ENCODE measurements at places on chromosomes 11 and 22.

DNA sequence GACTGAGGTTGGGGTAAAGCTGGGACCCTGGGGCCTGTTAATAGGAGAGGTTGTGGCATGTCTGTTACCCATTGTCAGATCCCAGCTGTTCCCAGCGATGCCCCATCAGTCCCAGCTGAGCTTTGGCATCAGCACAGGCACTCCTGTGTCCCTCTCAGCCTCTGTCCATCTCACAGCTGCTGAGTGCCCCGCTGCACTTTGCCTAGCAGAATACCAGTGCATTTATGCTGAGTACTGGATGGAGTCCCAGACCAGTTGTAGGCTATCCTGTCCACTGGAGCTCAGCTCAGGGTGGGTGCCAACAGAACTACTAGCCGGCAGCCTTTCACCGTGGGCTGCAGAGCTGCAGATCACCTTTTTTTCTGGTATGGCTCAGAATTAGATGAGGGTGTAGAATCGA is 9.9 kb downstream of the FXYD6 start:
- no peak for DNase-seq

DNA sequence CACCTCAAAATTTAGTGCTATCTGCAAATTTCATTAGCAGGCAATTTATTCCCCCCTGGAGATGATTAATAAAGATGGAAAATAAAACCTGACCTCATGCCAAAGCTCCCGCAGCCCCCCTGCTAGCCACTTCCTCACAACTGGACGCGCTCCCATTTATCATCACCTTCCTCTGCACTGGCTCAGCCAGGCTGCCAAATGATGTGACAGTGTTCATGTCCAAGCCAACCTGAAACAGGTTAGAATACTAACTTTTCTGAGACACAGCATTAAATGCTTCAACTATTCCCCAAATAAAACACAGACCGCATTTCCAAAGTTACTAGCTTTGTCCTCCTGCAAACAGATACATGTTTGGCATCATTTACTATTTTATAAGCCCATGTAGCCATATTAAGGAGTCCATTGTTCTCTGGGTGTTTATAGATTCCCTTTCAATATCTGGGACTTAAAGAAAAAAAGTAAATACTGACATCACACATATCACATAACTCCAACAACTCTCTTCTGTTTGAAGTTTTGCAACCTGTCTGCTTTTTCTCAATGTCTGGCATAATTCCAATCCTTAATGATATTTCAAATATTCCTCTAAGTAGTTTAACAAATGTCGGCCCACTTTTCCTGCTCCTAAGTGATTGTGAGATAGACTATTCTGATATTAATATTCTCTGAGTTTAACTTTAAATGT is 829.7 kb upstream of the FAT3 start:
- no peak for DNase-seq

DNA sequence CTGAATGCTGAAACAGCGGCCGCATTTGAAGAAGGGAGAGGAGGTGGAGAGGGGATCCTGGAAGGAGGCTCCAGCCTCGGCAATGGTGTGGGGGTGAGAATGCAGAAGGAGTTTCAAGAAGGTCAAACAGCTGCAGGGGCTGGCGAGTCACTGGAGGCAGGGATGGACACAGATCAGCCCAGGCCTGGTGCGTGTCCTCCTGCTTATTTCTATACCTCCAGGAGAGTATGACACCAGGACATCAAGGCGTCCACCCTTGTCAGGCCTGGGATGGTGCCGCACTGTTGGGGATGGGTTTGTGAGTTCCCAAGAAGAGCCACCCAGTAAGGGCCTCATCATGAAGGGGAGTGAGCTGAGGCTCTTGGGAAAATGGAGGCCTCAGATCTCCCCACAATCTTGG is 23.1 kb downstream of the IGLL1 start:
- DNase-seq = no peak

- DNase-seq = no peak
Observed at GRCh38 chr11:42870480-42870879, 441.3 kb upstream of the API5 start.

DNA sequence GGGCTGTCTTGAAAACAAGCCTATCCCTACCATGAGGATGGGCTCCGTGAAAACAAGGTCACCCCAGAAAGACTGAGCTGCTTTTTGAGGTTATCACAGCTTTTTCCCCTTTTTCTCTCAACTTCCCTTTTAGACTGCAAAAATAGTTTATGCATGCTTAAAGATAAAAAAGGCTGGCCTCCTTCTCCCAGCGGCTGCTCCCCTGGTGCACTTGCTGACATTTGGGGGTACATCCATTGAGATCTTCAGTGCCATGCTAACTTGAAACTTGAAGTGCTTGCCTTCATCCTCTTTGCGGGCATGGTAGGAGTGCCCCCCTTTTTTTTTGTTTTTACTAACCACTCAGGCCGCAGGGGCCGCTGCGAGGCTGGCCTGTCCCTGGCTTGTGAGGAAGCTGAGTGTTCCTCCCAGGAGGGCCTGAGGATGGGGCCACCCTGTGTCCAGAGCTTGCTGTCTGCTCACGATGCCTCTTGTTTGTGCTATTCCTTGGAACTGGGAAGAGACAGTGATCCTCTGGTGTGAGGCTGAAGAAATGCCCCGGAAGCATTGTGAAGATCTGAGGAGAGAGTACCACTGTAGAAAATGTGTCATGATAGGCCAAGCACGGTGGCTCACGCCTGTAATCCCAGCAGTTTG is 2.2 kb downstream of the TANGO2 start:
- DNase-seq = no peak

GRCh38 chr11:131423688-131424087 is 53.3 kb downstream of the NTM start:
- no peak for DNase-seq

GRCh38 chr11:129853518-129854231 is 38.0 kb downstream of the TMEM45B start:
- no peak for DNase-seq

DNA sequence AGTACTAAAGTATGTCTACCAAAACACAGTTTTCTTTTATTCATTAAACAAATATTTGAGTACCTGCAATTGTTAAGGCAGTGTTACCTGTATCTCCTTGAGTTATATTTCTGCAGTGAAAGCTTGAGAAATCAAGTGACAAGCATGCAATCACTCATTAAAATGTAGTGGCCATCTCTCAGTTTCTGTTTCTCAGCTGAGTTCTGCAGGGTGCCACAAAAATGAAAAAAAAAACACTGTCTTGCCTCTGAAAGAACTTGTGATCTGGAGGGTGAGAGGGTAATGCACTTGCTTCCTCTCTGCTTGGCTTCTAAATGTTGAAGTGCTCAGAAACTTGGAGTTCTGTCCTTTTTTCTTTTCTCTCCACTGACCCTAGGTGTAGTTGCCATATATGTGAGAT is 6.8 kb downstream of the QSER1 start:
- DNase-seq = no peak

DNA sequence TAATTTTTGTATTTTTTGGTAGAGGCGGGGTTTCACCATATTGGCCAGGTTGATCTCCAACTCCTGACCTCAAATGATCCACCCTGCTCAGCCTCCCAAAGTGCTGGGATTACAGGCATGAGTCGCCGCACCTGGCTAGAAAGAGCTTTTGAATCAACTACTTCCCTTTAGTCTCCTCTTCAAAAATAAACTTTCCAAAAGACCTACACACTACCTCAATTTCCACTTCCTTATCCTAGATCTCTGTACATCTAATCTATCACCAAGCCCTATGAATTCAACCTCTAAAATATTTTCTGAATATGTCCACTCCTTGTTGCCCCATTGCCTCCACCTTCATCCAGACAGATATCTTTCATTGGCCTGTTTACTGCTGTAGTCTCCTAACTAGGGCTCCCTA is 13.1 kb upstream of the DDX6 start:
- no peak for DNase-seq

GRCh38 chr11:8806974-8807373 is 104.0 kb upstream of the AKIP1 start:
- DNase-seq = no peak

- DNase-seq = no peak
Observed at GRCh38 chr22:32219026-32219425, 14.2 kb upstream of the RFPL2 start.

GRCh38 chr22:29867260-29867659 is 15.7 kb upstream of the MTMR3 start:
- DNase-seq = no peak

DNA sequence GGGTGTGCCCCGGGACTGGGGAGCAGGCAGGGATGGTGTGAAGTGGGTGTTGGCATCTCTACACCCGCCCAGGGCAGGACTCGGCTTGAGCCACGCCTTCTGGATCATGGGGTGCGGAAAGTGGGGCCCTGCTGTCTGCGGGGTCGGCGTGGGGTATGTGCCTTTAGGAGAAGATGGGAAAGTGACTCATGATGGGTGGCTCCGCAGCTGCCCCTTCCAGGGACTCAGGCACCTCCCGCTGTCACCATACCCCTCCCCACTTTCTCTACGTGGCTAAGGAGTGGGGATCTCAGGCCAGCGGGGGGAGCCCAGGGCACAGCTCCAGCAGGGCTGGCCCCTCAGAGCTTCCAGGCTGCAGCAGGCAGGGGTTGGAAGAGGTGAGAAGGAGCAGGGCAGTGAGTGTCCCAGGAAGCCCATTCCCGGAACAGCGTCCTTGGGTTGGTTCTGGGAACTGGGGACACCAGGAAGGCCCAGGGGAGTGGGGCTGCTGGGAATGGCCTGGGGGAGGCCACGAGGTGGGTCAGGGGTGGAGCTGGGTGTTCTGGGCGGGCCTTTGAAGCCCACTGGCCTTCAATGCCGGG is 102.9 kb upstream of the FGF3 start:
- no peak for DNase-seq

DNA sequence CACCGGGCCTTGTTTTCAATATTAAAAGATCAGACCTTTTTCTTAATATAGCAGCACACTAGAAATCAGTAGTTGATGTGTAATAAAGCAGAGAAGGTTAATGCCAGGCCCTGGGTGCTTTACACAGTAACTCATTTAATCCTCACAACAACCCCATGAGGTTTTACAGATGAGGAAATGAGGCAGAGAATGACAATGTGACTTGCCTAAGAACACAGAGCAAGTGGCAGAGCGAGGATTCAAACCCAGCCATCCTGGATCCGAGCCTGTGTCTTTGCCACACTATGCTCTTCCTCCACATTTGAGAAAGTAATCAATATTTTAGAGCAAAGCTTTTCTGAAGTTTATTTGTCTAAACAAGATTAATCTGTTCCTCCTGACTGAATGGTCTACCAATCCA is 7.2 kb downstream of the JAML start:
- no peak for DNase-seq

DNA sequence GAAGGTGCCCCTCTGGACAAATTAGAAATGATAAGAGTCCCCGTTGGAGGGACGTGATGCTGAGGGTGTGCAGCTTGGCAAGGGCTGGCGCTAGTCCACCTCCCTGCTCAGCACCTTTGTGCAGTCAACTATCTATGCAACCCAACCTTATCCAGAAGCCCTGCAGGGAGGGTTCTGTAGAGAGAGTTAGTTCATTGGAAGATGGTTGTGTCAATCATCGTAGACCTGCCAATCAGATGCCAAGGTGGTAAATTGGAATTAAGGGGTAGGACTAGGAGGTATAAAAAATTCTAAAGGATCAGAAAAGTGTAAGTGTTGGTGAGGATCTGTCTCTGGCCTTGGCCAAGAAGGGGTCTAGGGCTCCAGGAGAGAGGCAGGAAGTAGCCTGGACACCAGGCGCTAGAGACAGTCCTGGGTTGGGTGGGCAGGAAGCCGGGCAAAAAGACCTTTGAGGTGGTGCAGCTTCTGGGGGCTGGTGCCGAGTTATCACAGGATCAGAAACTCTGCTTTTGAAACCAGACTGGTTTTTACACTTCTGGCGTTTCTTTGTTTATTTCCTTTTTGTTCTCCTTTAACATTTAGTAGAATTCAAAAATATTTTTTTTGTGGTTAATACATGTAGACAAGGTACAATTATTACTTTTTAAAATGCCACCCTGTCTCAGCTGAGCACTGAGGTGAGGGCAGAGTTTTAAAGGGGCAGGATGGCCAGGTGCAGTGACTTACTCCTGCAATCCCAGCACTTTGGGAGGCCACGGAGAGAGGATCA is 1.6 kb downstream of the C1QTNF6 start:
- DNase-seq = no peak

DNA sequence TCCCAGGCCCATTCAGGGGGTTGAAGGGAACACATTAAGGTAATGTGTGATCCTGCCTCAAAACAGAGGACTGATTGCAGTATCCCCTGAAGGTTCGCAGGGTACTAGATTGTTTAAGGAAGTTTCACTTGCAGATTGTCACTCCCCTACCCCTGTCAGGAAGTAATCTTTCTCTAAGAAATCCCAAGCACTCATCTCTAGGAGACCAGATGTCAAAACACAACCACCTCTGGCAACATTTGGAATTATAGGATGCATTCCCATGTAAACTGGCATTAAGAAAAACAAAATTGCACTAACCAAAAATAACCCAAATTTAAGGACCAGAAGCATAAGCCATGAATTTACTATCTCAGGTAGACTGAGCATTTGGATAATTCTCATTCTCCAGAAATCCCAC is 1.6 kb downstream of the MRPL17 start:
- no peak for DNase-seq

DNA sequence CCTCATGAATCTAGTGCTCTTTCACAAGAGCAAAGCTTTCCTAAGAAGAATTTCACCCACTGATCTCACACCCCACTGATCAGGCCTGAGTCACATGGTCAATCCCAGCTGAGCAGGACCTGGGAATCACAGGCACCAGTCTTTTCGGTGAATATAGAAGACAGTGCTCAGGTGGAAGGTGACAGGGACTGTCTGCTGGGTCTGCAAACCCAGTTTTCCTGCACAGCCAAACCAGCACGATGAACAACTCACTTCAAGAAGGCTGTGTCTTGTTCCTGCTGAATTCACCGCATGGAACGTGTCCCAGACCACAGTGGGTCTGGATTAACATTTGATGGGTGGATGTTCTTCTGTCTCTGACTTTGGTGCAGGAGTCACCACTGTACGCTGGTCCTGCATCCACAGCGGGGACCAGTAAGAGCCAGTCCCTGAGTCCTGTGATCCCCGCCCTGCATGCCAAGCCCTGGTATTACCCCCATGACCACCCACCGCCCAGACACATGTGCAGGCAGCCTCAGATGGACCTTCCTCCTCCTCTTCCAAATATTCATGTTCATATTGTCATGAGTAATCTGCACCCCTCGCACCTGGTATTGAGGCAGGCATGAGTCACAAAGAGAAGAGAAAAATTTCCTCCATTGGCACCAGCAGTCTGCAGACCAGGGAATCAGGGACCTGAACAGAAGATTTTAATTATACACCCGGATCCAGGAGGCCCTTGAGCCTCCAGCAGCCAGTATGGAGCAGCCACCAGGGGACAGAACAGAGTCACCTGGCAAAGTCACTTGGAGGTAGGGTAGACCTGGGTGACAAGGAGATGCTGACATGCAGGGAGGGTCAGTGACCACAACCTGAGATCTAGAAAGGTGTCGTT is 8.6 kb upstream of the IGLL5 start:
- no peak for DNase-seq

- no peak for DNase-seq
Observed at GRCh38 chr11:66708701-66709100, 20.3 kb downstream of the SPTBN2 start.

- no peak for DNase-seq
Observed at GRCh38 chr11:75096456-75097172, at the start of gene OR2AT4. TSS of gene OR2AT4 (minus strand) at chr11:75096876.

GRCh38 chr11:66541892-66542291 is 4.0 kb downstream of the ZDHHC24 start:
- no peak for DNase-seq

- DNase-seq = no peak
Observed at GRCh38 chr11:129012880-129013279, 70.2 kb upstream of the TP53AIP1 start.
